ENCODE measurements at places on chromosomes 5 and 9. TPM values are rescaled to one million over a fixed set of nuclear protein-coding genes. Genes with fewer than 3 reads are reported as not detected.

- DNase-seq = peak; percentile 18
These were observed 116.5 kb upstream of the DAPK1 start for GRCh38 chr9:87381050-87381711.

- DNase-seq = peak; percentile 61
These were observed 21.6 kb downstream of the BHMT start for GRCh38 chr5:79133121-79133656.

DNA sequence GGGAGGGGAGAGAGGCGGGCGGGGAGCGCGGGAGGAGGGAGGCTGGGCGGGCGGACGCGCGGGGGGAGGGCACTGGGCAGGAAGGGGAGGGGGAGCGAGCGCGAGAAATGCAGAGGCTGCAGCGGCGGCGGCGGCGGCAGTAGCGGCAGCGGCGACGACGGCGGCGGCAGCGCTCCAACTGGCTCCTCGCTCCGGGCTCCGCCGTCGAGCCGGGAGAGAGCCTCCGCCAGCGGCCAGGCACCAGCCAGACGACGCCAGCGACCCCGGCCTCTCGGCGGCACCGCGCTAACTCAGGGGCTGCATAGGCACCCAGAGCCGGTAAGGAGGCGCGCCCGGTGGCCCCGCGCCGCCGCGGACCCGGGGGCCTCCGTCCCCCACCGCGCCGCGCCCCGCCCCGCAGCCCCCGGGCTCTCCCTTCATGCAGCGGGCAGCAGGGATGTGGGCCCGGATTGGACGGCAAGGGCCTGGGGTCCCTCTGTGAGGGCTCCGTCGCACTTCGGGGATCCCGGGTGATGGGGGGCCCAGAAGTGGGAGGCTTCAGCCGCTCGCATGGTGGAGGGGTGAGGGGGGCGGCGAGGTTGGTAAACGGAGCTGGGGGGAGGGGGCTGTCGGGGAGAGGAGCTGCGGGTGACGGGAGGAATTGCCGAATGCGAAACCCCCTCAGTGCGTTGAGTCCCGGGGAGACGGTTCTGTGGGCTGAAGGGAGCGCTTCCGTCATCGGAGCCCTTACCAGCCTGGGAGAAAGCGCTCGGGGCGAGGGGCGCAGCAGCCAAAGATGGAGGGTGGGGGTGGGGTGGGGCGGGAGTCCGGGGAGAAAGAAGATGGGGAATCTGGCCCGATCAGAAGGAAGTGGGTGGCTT is at the start of gene BASP1:
TSS of gene BASP1 (plus strand) at position 139 of the 860 bp plus-strand sequence. CDS start 57,586 bp downstream, outside the sequence.
- DNase-seq = peak; percentile 75

GRCh38 chr5:126987271-126987899 is 43.0 kb downstream of the MARCHF3 start:
- no peak for DNase-seq

- no peak for DNase-seq
These were observed 940.2 kb downstream of the EFNA5 start for GRCh38 chr5:106730506-106730905.

APBA1 gene
- total RNA-seq = 3.8 TPM

GRCh38 chr5:90930756-90931431 is 372.3 kb downstream of the ADGRV1 start:
- DNase-seq = peak; percentile 19

- no peak for DNase-seq
These were observed 186.8 kb downstream of the TMEM161B start for GRCh38 chr5:88081877-88082276.

GRCh38 chr9:115553060-115553773 is 435.3 kb upstream of the TNC start:
- DNase-seq = no peak

ZNF300 gene
- total RNA-seq = 7.5 TPM

NIPBL gene
- 31.7 TPM for total RNA-seq
